ENCODE measurements at places on chromosomes 1 and 21.

DNA sequence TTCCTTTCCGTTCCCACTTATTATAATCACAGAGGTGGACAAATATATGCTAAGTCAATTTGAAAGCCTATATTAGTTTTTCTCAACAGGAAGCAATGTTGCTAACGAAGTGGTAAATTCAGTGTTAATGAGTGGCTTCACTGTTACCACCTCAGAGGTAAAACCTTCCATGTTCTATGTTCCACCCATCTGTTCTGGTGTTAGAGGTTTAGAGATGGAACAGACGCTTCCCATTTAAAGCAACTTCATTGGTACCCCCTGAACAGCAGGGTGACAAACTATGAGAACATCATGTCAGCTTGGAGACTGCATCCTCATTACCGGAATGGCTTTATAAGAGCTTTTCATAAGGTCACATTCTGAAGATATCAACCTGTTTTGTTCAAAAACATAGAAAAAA, 77.9 kb downstream of the ZNF644 start:
- no peak for DNase-seq

DNA sequence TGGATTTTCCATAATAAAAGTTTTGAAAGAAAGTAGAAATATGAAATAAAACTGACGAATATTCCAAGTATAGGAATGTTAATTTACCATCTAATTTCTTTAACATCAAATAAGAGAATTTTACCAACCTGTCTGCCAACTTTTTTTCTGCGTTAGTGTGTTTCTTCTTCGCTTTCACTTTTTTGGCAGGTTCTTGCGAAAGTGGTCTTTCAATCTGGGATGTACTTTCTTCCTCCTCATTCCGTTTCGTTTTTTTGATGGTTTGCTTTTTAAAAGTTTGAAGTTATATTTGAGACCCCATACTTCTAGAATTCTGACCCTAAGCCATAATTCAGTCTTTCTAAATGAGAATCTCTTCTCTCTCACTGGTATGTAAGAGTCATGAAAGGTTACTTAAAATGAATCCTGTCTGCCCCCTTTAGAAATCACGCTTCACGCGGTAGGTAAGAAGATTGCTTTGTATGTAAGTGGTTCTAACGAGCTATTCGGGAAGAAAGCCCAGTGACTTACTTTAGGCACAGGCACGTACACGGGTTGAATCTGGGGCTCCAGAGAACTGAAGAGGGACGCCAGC, 580 bp downstream of the RBM34 start:
- DNase-seq: no peak

GRCh38 chr1:89069951-89070350, 4.9 kb upstream of the GBP1 start:
- no peak for DNase-seq

GRCh38 chr1:208300084-208300770, 56.0 kb upstream of the PLXNA2 start:
- no peak for DNase-seq

- no peak for DNase-seq
Measured at GRCh38 chr1:75502776-75503175, 108.1 kb downstream of the SLC44A5 start.

DNA sequence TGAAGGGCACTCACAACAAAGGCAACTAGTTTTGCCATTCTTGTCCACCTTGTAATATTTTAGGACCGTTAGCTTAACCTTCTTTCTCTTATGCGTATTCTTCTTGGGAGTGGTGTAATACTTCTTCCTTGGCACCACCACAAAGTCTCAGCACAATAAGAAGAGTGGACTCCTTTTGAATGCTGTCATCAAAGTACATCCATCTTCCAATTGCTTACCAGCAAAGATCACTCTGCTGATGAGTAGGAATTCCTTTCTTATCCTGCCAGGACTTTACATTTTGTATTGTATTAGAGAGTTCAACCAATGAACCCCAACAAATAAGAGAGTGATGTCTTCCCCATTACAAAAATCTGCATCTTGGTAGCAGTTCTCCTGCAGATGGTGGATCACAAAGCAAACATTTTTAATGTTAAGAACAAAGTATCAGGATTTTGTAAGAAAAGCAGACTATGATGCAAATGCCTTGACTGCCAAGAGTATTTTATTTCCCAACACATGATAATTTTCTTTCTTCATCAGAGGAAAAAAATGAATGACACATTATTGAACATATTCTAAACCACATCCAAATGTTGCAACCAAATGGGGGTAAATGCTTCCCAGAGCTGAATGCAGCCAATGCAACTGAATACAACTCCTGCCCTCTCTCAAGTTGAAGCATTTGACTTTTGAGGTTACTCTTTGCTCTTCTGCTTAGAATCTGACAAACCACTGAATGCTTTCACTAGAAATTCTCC, 5.1 kb upstream of the ARNT start:
- no peak for DNase-seq

DNA sequence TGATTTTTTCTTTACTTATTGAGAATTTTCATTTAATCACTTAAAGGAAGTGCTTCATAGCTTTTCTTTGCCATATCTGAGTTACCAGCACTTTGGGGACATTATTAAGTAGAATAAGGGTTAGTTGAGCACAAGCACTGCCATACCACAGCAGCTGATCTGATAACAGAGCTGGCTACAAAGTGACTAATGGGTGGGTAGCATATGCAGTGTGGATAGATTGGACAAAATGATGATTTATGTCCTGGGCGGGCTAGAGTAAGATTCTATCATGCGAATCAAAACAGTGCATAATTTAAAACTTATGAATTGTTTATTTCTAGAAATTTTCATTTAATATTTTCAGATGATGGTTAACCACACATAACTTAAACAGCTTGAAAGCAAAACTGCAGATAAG, 102.2 kb upstream of the SNX7 start:
- no peak for DNase-seq

- no peak for DNase-seq
Measured at GRCh38 chr1:73205294-73205973, 923.1 kb upstream of the NEGR1 start.

DNA sequence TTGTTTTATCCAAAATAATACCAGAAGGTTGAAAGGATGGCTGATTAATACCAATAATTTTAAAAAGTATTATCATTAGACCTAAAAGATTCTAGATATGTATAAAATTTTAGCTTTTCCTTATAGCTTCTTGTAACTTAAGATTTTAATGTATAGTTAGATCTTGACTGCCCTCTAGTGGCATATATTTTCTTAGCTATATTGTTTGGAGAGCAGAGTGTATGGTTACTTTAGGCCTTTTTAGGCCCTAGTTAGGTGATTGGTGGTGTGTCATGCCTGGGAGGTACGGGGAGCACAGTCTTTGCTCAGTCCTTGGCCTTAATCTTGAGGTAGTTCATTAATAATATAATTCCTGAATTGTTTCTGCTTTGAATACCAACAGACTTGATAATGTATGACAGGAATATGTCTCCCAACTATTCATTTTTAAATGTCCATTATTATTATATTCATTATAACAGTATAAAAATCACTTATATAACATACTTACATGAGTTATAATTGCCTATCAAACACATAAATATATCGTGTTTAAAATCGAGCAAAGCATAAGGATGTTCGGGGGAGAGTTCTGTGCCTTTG, 328.4 kb downstream of the ZP4 start:
- DNase-seq: no peak

DNA sequence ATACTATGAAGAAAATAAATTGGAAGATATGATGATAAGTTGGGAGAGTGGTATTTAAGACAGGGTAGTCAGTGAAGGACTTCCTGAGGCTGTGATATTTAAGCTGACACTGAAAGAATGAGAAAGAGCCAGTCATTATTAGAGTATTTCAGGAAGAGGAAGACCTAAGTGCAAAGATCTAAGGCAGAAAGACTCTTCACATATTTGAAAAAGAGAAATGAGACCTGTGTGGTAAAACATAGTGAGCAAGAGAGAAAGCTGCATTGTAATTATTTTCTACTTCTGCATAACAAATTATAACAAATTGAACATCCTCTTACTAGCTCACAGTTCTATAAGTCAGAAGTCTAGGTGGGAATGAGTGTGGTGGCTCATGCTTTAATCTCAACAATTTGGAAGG, 34.6 kb upstream of the DOCK7 start:
- DNase-seq: no peak

- DNase-seq: no peak
Measured at GRCh38 chr1:241520080-241520465, 518 bp upstream of the FH start.

DNA sequence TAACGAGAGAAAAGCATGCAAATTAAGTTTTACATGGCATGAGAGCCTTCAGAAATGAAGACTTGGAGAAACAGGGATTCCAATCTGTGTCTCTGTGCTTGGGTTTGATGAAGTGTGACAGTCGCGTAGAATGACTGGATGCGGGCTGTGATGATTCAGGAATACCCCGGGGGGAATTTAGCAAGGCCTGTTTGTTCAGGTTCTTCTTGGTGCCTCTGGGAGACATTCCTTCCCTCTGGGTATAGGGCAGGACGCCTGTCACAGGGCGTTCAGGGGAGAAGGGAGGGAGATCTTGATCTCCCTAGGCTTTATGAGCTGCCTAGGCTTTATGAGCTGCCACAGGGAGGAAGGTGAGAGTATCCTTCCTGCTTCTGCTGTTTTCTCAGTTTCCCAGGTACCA, 36.6 kb downstream of the DOP1B start:
- DNase-seq: no peak

DNA sequence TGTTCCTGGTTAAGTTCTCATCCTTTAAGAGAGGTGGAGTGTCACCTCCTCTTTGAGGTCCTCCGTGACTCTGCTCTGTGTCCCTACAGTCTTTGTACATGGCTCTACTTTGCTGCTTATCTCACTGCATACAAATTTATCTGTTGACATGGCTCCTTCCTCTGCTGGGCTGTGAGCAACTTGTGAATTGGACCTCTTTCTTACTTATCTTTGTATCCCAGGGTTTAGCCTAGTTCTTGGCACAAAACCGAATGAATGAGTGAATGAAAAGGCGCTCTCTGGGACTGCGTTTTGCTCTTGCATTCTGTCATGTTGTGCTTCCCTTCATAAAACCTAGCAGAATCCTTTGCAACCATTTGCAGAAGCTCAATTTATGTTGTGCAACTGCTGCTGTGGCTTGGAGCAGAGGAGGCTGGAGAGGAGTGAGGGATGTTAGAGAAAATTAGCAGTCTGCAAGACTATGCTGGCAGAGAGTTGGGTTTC, 12.4 kb downstream of the SLC26A9 start:
- no peak for DNase-seq

DNA sequence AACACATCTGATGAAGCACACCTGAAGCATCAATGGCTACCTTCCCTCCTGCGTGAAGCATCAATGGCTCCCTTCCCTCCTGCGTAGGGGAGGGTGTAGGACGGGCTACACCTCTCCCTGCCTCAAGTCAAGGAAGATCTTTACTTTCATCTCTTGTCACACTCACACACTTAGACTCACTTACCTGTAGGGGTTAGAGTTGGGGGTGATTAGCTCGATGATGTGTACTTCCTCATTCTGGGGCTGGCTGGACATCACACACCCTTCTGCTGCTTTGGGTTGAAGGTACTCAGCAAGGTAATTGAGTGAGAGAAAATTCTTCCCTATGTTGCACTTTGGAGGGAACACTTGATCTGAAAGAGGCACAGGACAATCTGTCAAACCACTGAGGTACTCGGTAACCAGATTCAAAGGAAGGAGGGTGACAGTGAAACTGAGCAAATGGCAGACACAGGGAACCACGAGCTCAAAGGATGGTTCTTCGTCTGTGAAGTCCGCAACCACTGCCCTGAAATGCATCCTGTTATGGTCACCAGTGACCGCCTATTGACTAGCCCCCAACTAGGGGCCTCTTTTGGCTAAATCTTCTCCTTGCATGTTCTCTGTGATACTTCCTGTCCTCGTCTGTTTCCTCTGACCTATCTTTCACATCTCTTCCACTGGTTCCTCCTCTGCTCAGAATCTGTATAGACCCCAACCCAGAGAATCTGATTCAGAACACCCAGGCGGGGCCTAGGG, 156.2 kb downstream of the TGFBR3 start:
- DNase-seq: no peak

- no peak for DNase-seq
Measured at GRCh38 chr1:5737081-5737480, 255.1 kb downstream of the NPHP4 start.

DNA sequence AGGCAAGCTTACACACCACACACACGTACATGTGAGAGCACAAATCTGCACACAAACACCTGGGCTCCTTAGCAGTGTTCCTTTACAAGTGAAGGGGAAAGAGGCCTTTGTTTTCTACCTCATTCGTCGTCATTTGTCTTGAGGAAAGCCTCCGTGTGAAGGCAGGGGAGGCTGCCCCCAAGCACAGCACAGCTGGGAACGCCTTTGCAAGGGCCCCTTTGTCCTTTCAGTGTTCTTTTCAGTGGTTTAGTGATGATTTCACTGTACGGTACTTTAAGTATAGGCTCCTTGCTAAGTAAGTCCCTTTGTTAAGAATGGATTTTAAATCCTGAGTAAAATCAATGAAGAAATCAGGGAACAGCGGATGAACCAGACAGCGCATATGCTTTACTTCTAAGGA, 94.1 kb downstream of the PGBD5 start:
- no peak for DNase-seq

- no peak for DNase-seq
Measured at GRCh38 chr1:146020058-146021049, 1.2 kb downstream of the HJV start.

DNA sequence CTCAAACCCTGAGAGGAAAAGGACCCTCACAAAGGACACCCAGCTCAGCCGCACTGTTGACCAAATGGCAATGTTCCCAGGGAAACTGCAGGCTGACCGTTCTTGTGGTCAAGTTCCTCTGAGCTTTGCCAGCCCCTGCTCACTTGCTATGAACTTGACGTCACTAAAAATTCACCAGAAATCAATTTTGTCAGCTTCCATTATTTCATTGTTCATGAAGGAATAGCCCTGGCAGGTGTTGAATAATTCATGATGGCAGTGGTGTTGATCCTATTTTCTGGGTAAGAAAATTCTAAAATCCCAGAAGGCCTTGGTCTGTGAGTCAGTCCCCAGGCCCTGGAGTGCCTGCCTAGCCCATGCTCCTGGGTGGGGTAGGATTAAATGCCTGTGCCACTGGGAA, 318.9 kb downstream of the ZNF326 start:
- DNase-seq: no peak
